ENCODE measurements at places on chromosomes 7 and 10.
A peak's percentile ranks its signal among the peaks of the same experiment; 100 is the strongest.

GRCh38 chr10:43190775-43191174 lies 52.5 kb downstream of the CSGALNACT2 start:
- DNase-seq: no peak

GRCh38 chr7:12323415-12323814 lies 80.2 kb downstream of the VWDE start:
- no peak for DNase-seq

DNA sequence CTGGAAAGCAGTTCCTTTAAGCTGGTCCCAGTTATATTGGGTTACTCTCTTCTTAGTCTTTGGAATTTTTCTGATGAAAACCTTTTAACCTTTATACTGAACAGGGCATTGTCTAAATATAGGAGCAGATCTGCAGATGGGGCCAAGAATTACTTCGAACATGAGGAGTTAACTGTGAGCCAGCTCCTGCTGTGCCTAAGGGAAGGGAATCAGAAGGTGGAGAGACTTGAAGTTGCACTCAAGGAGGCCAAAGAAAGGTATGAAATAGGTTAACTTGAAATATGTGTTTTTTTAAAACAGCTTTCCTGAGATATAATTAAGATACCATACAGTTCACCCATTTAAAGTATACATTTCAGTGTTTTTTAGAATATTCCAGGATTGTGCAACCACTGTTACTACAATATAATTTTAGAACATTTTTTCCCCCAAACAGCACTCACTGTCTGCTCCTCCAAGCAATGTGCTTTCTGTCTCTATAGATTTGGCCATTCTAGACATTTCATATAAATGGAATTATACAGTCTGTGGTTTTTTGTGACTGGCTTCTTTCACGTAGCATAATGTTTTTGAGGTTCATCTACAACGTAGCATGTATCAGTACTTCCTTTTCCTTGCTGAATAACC lies 18.9 kb downstream of the OPTN start:
- DNase-seq: no peak

DNA sequence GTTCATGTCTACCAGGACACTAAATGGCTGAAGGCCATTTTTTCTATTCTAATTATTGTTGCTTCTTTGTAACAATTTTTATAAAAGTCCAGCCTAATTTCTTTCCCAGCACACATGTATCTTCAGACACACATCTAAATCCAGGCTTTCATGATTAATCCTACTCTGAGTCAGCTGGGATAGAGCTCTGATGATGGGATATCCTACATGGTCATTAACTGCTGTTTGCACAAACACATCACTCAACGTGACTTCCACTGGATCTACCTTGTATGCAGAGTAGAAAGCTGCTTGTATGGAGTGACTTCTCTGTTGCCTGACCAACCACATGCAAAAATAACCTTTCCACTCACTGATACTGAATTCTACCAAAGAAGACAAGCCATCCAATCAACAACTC lies 260.9 kb downstream of the AHR start:
- peak; percentile 39 for DNase-seq

DNA sequence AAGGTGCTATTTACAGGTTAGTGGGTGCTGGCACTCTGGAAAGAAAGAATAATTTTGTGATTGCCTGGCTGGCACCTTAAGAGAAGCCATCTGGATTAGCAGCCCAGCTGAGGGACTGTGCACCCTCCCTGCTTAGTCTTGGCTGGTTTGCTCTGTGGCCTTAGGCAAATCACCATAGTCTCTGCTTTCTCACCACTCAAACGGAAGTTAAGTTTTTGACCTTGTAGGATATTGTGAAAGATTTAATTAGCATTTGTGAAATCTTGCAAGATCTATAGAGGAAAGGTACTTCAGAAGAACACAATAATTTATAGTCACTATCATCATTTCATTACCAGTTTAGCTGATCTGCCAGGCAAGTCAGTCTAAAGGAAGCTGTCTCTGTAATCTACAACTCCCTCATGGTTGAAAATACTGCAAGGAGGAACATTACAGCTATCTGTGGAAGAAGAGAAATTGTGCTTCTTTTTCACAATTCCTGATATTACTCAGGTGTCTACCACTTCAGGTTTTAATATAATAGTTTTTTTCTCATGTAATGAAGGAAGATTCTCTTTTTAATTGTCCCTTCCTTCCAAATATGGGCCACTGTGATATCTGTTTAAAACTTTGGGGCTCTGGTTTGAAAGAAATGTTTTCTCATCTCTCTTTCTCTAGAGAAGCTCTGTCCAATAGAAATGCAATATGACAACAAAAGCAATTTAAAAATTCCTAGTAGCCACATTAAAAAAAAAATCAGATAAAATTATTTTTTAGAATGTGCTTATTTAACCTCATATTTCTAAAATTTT lies 219.6 kb downstream of the PTEN start:
- no peak for DNase-seq

Measured in NCI-H510A treated with DMSO at 0.1 percent for 48 hours (cell line).